ENCODE measurements at places on chromosomes 1 and 21.
A peak's percentile ranks its signal among the peaks of the same experiment; 100 is the strongest.

GRCh38 chr1:204104331-204105130 lies 31.6 kb downstream of the SOX13 start:
- no peak for DNase-seq

- DNase-seq: no peak
Measured at GRCh38 chr1:155646307-155646706, 36.3 kb downstream of the MSTO1 start.

GRCh38 chr1:158146739-158147138 lies 34.0 kb upstream of the CD1D start:
- DNase-seq: no peak

GRCh38 chr1:192263436-192263835 lies 53.4 kb upstream of the RGS21 start:
- DNase-seq: no peak

DNA sequence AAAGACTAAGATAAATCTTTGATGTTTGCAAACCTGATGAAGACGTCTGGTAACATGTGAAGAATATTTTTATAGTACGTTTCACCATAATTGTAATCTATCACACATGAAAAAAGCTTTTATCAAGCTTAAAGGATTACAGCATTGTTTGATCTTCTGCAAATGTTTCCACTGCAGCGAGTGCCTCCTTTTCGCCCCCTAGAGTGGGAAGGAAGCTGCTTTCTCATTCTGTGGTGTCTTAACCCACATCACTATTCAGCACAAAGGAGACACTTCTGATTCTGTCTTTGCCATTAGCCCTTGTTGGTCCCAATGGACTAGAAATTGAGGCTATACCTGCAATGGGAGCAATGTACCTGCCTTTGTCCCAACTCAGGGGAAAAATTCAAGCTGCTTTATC lies 46.0 kb upstream of the IL12RB2 start:
- peak; percentile 18 for DNase-seq

GRCh38 chr1:161836018-161836417 lies 69.9 kb downstream of the ATF6 start:
- DNase-seq: no peak

DNA sequence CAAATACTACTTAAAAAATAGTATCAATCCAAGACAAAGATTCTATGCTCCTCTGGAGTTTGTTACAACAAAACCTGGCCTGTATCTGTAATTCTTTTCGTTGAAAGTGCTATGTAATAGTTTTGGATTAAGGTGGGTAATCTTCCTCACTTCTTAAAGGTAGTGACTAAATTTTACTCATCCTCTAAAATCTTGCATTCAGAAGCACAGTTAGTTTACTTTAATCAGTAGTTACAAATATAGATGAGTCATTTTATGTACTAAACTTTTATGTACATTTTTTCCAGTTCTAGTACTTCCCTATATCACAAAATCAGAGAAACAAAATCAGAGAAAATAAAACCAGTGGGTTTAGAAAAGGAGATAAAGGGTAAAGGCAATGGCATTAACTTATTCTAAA lies 51.3 kb downstream of the ZNHIT6 start:
- no peak for DNase-seq

DNA sequence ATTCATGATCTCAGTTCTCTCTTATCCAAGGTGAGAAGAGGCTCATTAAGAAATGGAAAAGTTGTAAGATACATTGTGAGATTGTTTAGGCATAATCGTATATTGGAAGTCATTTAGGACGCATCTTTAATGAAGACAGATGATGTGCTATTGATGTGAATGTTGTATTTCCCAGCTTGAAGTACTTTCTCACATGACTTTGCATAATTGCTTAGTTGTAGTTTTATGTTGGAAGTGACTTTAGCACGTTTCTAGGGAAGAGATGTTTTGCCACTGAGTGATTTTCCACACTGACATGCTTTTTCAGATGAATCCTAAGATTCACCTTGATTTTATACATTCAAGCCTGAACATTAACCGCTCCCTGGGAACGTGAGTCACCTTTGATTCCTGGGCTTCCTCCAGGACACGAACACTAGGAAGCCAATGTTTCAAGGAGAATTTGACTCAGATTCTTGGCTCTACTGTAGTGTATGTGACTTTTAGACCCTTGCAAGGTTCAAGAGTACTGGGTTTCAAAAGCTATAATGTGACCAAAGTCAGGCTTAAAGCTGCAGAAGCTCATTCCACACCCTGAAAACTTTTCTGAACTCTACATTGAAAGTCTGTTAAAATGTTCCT lies 27.9 kb downstream of the ANGEL2 start:
- DNase-seq: no peak

GRCh38 chr1:22791831-22792347 lies 81.2 kb downstream of the EPHB2 start:
- DNase-seq: no peak

DNA sequence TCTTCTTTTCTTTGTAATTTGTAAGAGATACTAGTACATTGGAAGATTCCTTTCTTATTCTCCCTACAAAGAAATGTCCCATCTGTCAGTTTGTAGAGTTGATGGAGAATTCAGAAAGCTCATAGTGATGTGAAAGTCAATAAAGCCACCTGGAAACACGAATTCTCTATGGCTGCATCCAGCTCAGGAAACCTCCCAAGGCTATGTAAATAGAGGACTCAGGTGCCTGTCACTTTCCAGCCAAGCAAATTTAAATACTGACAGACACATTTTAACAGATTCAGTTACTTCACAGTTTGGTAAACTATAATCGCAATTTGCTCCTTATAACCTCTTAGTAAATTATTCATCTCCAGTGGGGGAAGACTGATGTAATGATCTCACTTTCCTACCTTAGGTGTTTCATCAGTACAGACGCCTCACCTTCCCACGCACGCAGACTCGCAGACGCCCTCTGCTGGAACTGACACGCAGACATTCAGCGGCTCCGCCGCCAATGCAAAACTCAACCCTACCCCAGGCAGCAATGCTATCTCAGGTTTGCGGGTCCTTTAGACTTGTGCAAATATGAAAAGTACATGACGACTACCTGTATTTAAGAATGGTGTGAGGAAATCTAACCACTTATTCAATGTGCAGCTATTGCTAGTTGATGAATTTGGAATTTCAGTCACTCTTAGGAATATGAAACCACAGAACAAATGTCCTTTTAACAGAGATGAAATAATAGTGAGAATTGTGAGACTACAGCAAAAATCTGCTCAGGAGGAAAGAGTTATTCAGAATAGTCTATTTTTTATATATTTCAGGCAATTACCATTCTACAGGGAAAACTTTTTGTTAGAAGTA lies 60.6 kb downstream of the PTPRC start:
- peak; percentile 67 for DNase-seq

DNA sequence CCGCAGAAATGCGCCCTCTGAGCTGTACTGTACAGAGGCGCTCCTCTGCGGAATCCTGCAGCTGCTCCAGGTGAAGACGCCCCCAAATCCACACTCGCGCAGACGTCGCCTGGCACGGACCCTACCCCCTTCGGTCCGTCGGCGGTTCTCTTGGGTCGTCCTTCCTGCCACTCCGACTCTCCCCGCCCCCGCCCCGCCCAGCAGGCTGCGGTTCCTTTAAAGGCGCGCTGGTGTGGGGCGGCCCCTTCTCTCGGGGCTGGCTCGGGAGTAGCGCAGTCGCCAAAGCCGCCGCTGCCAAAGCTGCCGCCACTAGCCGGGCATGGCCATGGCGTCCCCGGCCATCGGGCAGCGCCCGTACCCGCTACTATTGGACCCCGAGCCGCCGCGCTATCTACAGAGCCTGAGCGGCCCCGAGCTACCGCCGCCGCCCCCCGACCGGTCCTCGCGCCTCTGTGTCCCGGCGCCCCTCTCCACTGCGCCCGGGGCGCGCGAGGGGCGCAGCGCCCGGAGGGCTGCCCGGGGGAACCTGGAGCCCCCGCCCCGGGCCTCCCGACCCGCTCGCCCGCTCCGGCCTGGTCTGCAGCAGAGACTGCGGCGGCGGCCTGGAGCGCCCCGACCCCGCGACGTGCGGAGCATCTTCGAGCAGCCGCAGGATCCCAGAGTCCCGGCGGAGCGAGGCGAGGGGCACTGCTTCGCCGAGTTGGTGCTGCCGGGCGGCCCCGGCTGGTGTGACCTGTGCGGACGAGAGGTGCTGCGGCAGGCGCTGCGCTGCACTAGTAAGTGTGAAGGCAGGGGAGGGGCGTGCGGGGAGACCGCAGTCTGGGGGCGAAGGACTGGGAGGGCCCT lies at the start of gene RASSF5:
Gene RASSF5 (plus strand): TSS at position 248 of the 846 bp plus-strand sequence. CDS start 72 bp downstream, at position 320.
- DNase-seq: peak; percentile 85

GRCh38 chr1:91594383-91595055 lies 93.9 kb downstream of the CDC7 start:
- DNase-seq: no peak

GRCh38 chr1:47842228-47842919 lies 154.8 kb downstream of the TRABD2B start:
- no peak for DNase-seq

- no peak for DNase-seq
Measured at GRCh38 chr1:86322241-86322640, 73.9 kb downstream of the ODF2L start.

DNA sequence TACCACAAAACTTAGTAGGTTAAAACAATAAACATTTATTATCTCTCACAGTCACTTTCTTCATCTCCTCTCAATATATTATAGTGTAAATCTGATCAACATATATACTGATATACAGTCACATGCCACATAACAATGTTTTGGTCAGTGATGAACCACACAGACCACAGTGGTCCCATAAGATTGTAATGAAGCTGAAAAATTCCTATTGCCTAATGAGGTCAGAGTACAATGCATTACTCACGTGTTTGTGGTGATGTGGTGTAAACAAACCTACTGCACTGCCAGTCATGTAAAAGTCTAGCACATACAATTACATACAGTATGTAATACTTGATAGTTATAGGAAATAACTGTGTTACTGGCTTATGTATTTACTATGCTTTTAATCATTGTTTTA lies 30.1 kb downstream of the OLFML3 start:
- DNase-seq: no peak

All from CD4-positive, alpha-beta T cell (primary cell).